Cardiac septum (tissue), 1 donor: ENCODE measurements at places on chromosomes 2 and 18. TPM values are rescaled to one million over a fixed set of nuclear protein-coding genes. Genes with fewer than 3 reads are reported as not detected.

Gene EHD3
- 26.6 TPM for total RNA-seq

Gene ANKAR
- total RNA-seq = 10.3 TPM

DNA sequence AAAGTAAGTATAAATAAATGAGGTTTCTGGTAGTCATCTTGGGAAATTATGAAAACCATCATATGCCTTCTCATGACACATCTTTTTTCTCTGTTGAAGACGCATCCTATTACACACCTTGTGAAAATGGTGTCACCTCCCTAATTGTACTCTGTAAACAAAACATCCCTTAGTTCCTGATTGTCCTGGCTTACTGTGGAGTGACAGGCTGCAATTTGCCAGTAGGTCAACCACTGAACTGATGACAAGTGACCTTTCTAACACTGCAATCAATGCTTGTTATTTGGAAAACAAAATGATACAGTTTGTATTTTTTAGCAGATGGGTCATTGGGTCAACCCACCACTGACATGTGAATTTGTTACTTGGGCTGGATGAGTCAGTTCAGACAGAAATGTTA is 219.5 kb downstream of the PTPRM start:
- DNase-seq = no peak

DNA sequence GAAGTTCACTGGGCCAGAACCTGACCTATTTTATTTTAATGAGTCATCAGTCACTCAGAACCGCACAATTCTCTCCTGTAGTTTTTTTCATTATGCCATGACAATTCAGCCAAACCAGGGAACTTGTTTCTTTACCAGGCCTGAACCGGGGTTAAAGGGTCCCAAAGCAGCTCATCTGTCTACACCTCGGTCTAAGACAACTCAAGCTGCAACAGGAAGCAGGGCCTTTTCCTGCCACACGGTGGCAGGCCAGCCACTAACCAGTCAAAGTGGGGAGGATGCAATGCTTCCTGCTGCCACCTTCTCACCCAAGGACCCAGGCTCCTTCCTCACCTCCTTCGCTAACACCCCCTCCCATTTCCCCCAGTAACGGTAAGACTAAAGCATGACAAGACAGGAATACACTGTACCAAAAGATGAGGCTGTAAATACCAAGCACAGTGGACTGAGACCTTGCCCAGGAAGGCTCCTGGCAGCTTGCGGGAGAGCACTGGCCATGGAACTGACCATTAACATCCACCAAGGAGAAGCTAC is 56.7 kb upstream of the ACKR3 start:
- no peak for DNase-seq

DNA sequence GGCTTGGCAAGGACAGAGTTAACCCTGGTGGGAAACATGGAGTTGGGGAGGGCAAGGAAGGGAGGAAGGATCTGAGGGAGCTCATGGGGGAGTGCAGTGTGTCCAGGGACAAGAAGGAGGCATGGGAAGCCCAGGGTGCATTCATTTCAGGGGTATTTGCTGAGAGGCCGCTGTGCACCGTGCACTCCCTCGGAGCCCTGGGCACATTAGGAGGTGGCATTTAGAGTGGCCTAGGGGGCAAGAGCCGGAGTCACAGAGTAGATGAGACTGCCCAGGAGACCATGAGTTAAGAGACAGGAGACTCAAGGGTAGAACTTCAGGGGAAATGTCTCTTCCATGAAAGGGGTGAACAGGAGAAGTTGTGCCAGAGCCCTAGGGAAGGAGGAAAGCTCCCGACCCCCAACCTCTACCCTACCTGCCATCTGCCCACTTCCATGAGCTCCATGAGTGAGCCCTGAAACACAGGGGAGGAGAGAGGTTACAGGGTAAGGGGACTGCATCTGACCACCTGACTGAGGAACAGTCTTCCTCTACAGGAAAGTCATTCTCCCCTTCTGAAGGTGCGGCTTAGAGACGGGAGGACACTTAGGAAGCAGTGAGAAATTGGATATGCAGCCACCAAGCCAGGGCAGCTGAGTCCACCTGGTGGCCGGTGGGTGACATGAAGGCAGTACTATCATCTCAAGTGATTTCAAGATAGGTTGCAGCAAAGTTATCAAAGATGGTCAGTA is 58.5 kb upstream of the COPS8 start:
- peak; percentile 82 for DNase-seq

DNA sequence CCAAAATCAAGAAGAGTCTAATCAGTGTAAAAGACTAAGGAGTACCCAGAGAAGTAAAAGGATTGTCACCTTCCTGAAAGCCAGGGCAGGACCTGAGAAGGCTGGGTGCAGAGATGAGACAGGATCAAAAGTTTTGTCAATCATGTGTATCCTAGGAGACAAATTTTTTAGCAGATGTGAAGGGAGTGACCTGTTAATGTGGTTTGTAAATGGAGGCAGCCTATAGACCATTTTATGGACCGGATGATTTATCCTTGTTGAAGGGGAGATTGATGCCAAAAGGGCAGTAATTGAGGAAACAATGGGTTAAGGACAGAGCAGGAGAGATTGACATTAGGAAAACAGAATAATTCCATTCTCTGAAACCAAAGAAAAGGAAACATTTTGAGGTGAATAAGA is 813 bp downstream of the NDC80 start:
- no peak for DNase-seq

DNA sequence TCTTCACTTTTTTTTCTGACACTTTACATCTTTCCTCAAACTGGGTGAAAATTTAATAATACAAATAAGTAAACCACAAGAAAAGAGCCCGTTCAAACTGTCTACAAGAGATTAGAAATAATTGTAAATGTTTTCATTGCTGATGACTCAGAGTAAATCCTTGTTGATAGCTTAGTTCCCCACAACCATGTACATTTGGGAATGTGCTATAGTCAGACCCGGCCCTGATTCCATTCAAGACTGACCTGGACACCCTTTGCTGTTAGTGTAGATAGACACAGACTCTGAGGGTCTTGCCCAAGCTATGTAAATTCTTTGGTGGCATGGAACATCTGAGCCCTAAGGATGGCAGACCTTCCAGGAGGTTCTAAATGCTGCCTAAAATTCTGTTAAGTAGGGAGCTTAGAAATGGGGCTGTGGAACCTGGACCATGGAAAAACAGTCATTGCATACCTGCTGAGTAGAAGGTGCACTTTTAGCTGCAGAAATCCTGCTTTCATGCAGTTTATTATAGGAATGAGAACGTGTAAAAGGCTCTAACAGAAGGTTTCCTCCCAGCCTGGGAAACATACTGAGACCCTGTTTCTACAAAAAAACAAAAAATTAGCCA is 3.7 kb downstream of the MALT1 start:
- DNase-seq = no peak

GRCh38 chr2:74457129-74457548 is 1.1 kb upstream of the WBP1 start:
- no peak for DNase-seq

DNA sequence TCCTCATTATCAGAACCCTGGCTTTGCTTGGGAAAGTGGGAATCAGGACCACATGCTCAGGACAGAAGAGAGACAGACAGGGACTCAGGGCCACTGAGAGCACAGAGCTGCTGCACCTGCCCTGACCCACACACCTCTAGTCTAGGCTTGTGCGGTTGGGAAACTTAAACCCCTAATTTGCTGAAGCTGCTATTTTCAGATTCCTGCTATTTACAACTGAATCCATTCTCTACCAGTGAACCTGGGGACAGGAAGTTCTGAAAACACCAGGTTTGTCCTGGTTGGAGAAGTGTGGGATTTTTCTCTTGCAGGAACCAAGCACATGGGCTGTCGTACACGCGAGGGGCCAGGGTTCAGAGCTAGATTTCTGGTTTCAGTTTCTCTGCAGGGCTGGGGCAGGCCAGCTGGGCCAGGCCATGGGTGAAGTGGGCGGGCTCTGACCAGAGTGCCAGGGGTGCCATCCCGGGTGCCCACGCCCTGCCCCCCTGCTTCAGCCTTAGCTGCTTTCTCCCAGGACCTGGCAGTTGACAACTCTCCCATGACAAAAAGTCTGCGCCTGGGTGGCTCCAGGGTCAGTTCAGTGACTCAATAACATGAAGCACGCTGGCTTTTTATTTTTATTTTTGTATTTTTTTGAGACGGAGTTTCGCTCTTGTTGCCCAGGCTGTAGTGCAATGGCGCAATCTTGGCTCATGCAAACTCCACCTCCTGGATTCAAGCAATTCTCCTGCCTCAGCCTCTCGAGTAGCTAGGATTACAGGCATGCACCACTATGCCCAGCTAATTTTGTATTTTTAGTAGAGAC is 51.3 kb upstream of the SLC1A4 start:
- no peak for DNase-seq

DNA sequence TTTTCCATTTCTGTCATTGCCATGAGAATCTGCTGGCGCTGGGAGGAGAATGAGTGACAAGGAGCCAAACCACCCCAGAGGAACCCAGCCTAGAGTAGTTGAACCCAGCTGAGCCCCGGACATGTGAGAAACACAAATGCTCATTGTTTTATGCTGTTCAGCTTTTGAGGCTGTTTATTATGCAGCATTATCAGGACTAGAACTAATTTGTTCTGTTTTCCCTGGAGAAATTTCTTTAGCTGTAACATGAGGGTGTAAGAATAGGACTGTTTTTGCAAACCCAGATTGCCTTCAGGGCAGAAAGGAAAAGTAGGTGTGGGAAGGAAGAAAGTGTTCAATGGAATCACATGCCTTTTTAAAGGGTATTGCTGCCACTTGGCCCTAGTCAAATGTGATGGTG is 28.5 kb upstream of the DOCK10 start:
- DNase-seq = no peak

GRCh38 chr2:73839653-73840411 is 11.1 kb downstream of the STAMBP start:
- DNase-seq = no peak

DNA sequence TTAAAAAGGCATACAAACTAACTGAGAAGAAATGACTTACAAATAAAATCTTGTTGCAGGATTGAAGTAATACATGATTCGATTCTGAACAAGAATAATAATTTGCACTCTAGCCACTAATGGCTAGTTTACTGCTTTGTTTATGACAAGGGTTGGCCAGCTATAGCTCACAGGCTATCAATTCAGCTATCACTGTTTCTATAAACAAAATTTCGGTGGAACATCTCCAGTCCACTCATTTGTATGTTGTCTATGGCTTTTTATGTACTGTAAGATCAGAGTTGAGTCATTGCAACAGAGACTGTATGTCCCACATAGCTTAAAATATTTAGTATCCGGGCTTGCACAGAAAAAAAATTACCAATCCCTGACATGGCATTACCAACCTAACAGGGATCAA is 543.7 kb upstream of the CNTNAP5 start:
- DNase-seq = no peak

DNA sequence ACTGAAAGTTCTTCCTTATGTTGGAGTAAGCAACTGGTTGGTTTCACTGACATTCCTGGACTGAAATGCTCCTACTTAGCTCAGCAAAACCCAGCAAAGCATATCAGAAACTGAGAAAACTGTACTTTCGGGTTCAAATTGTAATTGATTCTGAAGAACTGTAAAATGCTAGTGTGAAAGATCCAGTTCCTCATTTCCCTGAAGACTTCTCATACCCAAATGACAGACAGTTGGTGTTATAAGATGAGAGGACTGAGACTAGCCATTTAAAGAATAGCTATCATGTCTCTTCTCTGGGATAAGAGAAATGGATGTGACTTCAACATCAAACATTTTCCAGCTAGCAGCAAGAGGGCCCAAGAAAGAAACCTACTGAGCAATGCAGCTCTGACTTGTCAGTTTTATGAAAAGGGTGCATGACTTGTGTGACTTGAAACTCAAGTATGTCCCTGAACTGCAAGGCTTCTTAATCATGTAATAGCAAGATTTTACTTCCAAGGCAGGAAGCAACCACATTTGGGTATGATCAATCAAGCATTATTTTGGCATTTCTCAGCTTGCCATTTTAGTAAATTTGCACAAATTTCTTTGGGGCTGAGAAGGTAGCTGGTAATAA is 420.3 kb upstream of the MMADHC start:
- no peak for DNase-seq

DNA sequence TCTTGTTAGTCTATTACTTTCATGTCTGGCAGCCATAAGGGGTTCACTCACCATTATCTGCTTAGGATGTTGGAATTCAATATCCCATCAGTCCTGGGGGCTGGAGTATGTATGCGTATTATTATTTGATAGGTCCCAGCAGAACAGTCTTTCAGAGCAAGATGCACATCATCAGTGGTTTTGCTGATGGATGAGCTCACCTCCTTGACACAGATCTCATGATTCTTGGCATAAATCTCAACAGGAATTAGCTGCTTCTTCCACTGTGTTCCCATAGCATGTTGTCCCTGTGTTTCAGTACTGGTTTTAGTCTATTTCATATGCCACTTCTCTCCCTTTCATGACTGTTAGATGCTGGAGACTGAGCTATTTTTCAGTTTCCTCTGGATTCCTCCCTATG is 442.5 kb downstream of the ARHGAP15 start:
- no peak for DNase-seq

GRCh38 chr2:136093583-136093982 is 24.4 kb downstream of the CXCR4 start:
- no peak for DNase-seq

DNA sequence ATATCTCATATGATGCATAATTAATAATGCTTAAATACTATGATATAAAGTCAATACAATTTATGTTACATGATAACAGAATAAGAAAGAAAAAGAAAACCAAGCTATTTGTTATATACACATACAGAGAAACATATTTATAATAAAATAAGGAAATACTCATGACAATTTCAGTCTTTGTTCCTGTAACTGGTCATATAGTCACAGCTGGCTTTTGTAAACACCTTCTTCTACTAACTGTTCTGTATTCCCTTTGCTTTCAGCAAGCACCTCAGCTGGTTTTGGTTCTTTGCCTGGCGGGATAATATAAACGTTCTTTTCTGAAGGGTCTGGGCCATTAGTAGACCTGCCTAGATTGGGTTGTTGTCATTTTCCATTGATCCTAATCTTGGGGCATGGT is 158.5 kb downstream of the COPS8 start:
- DNase-seq = no peak

GRCh38 chr2:179444056-179444455 is 179.4 kb upstream of the SESTD1 start:
- no peak for DNase-seq

Gene IL1RL1
- 1.1 TPM for total RNA-seq

- DNase-seq = no peak
These were observed 677 bp upstream of the TMEM178A start for GRCh38 chr2:39664888-39665591.

DNA sequence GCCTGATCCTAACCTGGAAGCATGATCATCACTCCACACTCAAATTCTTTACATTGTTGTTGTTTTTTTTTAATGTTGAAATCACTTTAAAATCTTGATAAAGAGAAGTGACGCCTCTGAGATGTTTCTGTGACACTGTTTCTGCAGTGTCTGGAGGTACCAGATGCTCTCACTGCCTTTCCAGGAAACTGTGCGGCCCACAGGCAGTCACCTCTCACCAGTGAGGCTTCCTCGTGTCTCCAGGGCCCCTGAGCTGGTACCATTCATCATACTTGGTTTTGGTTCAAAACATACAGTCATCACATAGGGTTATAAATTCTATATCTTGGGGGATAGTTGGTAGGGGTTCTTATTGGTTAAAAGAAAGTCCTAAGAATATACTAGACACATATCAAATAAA is 10.1 kb upstream of the ID2 start:
- DNase-seq = no peak
